H1 (cell line): ENCODE measurements at places on chromosomes 1 and 21.

GRCh38 chr1:71296551-71297134 is 215.8 kb upstream of the ZRANB2 start:
- DNase-seq: no peak
- H3K4me3 ChIP-seq: no peak overlapping the region
- H3K36me3 ChIP-seq: no peaks in the 10 kb centered on the region
- no peak overlapping the region for H3K27ac ChIP-seq
- H3K27me3 ChIP-seq: no peaks in the 10 kb centered on the region
- no peaks in the 10 kb centered on the region for H3K4me1 ChIP-seq

DNA sequence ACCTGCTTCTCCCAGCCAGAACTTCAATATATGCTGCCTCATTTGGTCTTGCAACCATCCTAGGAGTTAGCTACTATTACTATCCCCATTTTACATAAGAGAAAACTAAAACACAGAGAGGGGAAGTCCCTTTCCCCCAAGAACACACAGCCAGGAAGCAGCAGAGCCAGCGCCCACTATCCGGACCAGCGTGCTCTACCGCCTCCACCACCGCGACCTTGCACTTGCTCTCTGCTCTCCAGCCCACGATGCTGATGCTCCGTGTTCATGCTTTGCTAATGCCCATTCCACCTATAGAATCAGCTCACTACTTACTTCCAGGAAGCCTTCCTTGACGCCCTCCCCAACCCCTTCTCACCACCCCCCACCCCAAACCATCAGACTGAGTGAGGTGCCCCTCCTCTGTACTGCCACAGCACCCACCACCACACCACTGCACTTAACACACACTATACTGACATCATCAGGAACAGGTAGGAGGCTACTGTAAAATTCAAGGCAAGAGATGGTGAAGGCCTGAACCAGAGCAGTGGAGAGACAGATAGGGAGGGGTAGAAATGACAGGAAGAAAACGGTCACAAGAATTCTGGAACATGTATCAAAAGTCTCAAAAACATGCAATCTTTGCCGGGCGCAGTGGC is 9.4 kb downstream of the TMEM53 start:
- no peaks in the 10 kb centered on the region for H3K27me3 ChIP-seq
- H3K4me1 ChIP-seq: no peaks in the 10 kb centered on the region; the same call in 1 of the 2 replicates

DNA sequence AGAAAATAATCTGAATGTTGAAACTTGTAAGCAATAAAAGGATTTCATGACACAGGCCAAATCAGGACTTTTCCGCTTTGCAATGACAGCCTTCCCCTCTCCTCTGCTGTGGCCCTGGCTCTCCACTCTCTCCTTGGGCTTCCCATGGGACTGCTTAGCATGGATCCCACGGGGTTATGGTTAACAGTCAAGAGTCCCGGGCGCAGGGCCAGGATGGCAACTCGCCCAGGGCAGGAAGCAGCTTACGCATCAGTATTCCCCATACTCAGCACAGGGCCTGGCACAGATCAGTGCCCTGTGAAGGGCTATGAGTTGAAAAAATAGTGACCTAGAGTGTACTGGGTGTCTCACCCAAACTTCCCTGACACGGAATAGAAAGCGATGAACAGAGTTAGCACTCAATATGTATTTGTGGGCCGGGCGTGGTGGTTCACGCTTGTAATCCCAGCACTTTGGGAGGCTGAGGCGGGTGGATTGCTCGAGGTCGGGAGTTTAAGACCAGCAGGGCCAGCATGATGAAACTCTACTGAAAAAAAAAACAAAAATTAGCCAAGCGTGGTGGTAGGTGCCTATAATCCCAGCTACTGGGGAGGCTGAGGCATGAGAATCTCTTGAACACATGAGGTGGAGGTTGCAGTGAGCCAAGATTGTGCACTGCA is 29.1 kb upstream of the GRHL3 start:
- peaks cover 9% of the 10 kb centered on the region for H3K4me1 ChIP-seq
- no peaks in the 10 kb centered on the region for H3K36me3 ChIP-seq
- no peak overlapping the region for H3K4me3 ChIP-seq
- H3K27ac ChIP-seq: no peak overlapping the region
- H3K27me3 ChIP-seq: no peaks in the 10 kb centered on the region
- no peak for DNase-seq

DNA sequence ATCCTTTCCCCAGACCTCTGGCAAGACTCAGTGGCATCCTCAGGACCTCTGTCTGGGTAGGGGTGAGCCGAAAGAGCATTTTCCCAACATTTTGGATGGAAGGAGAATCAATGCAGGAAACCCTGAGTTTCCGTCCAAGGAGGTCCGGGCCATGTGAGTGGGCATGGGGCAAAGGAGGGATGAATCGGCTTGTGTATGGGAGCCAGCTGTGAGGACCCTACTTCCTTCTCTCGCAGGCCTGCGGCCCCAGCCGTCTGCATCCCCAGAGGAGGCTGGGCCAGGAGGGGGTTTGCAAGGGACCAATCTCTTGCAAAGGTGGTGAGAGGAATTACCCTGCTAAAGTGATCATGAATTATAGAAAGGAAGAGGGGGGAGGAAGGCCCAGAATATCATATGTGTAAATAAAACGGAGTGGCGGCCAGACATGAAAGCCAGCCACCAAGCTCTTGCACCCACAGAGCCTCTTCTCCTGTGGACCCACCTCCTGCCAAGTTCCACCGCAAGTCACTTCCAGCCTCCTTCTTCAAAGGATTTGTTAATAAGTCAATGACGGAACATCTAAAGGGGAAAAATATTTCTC is 48.2 kb upstream of the POU3F1 start:
- no peak overlapping the region for H3K27ac ChIP-seq
- no peak overlapping the region for H3K4me3 ChIP-seq
- H3K4me1 ChIP-seq: peaks cover 4% of the 10 kb centered on the region
- DNase-seq: no peak

- H3K4me1 ChIP-seq: no peaks in the 10 kb centered on the region
- peaks cover 3% of the 10 kb centered on the region; the same call in 1 of the 2 replicates for H3K36me3 ChIP-seq
- no peaks in the 10 kb centered on the region for H3K27me3 ChIP-seq
- H3K27ac ChIP-seq: no peak overlapping the region
- DNase-seq: no peak
These were observed 15.0 kb downstream of the HTR1D start for GRCh38 chr1:23202263-23202749.
